GM04503 (cell line): ENCODE measurements at places on chromosomes 11 and 22.

DNA sequence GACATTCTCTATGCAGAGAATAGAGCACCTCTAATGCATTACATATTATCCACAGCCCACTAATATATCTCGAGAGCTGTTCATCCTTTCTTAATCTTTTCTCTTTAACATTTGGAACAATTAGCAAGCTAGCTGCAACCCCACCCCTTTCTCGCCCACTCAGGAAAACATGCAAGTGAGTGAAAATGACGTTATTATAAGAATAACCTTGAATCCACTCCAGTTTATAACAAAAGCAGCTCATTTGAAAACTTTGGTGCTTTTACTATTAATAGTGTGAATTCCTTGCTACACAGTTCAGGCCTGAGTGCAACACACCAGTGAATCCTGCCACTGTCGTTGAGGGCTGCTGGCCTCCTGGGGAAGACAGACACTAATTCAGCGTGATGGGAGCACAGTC, 63.3 kb upstream of the BMAL1 start:
- DNase-seq, result no peak

DNA sequence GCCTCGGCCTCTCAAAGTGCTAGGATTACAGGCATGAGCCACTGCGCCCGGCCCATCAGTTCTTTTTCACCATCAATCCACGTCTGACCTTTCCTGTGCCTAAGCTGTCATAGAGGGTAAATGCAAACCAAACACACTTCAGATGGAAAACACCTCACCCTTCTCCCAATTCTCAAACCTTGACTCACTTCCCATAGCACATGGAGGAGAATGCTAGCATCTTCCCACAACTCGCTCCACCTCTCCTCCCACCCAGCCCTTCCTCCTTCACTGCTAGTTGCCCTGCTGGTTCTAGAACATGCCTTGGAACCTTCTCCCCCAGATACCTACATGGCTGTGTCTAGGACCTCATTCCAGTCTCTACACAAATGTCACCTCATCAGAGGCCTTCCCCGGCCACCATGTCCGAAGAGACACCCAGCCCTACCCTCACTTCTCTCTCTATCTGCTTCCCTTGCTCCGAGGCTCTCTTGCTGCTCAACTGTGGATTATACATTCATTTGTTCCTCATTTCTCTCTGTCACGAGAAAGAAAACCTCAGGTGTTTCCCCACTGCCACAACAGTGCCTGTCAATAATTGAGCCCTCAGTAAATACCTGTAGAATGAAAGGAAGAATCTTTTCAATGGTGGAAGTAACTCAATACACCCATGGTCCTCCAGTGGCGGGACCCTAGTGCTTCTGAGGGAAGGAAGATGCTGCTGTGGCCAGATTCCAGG, 21.3 kb upstream of the NCF4 start:
- DNase-seq, result no peak

- DNase-seq, result no peak
Observed at GRCh38 chr11:17026487-17027082, 12.4 kb upstream of the PLEKHA7 start.

DNA sequence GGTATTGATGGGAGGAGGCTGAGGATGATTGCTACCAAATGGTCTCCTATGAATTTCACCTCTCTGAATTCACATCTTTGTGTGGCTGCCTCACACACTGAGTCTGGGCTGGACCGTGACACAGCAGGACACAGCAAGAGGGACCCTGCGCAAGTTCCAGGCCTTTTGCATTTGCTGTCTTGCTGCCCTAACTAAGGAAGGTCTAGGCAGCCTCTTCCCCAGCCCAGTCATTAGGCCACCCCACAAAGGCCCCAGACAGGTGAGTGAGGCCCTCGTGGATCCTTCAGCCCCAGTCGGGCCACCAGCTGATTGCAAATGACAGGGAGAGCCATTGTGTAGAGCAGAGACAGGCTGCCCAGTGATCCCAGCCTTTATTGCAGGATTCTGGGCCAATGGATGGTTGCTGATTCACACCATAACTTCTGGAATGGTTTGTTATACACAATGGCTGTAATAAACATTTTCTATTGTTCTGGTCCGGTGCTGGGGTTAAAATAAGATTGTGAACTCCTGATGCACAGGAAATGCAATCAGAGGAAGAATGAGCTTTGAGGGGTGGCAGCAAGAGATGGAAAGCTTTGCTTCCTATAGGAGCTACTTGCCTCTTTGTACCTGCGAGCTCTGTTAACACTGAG, 28.5 kb upstream of the CSNK2A3 start:
- DNase-seq, result no peak

- DNase-seq, result no peak
Observed at GRCh38 chr11:93498161-93498560, 45.0 kb downstream of the SMCO4 start.

DNA sequence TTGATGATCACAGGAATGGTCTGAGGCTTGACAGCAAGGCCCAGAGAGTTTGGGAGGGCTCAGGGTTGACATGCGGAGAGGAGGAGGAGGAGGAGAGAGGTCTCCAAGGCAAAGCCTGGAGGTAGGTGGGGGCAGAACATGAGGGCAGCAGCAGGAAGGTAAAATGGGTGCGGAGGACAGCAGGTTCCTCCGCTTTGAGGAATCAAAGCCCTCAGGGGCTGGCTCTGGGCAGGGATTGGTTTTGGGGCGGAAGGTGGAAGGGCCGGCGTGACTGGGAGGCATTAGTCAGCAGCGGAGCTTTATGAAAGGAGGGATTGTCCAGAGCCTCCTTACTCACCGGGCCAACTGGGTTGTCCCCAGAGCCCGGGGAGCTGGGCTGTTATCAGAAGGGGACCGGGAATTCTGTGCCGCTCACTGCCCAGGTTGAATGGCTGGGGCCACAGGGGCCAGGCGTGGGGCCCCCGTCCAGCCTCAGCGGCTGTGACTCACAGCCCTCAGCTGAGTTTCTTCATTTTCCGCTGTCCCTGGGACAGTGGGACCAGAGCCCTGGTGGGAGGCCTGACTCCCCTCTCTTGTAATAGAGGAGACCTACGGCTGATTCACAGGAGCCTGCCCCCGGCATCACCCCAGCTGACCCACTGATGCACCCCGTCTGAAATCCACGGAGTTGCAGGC, 36.2 kb downstream of the LIF start:
- no peak for DNase-seq
